ENCODE measurements at places on chromosomes 6 and 20.
A peak's percentile ranks its signal among the peaks of the same experiment; 100 is the strongest.

DNA sequence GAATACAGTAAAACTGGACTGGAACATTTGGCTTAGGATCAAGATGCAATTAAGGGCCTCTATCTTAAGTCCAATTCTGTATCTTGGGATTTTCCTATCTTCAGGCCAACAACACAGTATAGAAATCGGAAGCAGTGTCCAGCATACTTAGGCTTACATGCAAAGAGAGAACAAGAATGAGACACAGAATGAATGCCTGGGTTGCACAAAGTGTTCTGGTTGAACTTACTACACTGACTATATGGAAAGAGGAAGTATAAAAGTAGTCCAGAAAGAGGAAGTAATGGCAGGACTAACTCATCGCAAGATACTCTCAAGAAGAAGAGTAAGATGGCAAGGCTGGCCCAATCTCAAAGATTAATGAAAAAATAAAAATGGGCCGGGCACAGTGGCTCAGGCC, 87.6 kb downstream of the BTBD9 start:
- no peak for DNase-seq

DNA sequence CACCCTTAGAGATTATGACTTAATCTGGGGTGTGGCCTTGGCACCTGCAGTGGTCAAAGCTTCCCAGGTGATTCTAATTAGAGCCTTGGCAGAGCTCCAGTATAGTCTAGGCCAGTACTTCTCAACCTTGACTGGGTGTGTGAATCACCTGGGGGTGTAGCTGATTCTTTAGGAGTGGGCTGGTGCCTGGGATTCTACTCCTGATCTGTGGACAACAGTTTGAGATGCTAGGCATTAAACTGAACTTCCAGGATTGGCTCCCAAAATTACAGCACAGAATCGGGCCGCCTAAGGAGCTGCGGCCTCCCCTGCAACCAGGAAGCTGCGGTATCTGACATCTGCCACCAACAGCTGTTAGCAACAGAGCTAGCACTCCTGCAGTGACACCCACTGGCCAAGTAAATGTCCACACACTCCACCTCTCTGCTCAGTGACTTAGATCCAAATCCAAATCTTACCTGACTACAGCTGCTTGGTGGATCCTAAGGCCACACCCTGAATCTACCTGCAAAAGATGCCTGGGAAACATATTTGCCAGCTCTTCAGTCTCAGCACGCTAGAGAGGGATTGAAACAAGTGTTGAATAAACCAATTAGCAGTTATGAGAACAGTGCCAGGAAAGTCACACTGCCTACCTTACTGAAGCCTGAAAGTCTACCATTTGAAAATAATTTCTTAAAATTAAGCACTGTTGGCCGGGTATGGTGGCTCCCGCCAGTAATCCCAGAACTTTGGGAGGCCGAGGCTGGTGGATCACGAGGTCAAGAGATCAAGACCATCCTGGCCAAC, 126.7 kb downstream of the UNC5CL start:
- peak; percentile 19 for DNase-seq

DNA sequence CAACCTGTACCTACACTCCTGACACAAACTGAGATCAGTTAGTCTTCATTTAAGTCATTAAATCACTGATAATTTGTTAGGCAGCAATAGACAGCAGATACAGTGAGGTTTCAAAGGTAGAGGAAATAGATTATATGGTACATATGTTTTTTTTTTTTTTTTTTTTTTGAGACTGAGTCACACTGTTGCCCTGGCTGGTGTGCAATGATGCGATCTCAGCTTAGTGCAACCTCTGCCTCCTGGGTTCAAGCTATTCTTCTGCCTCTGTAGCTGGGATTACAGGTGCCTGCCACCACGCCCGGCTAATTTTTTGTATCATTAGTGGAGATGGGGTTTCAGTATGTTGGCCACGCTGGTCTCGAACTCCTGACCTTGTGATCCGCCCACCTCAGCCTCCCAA, 38.2 kb upstream of the KIF13A start:
- no peak for DNase-seq

DNA sequence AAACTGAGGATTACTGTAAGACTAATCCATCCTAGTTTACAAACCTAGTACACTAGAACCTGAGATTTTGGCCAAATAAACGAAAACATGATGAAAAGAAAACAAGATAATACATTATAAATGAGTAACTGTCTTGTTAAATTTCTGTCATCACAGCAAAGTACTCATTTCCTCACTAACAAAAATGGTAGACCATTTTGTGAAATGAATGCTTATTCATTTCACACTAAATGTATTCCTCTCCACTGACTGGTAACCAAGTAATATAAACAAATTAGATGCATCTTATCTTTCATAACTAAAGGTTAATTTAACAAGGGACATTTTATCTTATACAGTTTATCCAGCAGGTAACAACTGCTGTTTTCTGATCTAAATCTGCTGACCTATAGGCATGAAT, 143.7 kb downstream of the REV3L start:
- DNase-seq, result no peak

- DNase-seq, result no peak
Measured at GRCh38 chr6:162014069-162014811, 713.3 kb downstream of the PRKN start.

- peak; percentile 60 for DNase-seq
Measured at GRCh38 chr6:106066989-106067388, 19.1 kb upstream of the PRDM1 start.

DNA sequence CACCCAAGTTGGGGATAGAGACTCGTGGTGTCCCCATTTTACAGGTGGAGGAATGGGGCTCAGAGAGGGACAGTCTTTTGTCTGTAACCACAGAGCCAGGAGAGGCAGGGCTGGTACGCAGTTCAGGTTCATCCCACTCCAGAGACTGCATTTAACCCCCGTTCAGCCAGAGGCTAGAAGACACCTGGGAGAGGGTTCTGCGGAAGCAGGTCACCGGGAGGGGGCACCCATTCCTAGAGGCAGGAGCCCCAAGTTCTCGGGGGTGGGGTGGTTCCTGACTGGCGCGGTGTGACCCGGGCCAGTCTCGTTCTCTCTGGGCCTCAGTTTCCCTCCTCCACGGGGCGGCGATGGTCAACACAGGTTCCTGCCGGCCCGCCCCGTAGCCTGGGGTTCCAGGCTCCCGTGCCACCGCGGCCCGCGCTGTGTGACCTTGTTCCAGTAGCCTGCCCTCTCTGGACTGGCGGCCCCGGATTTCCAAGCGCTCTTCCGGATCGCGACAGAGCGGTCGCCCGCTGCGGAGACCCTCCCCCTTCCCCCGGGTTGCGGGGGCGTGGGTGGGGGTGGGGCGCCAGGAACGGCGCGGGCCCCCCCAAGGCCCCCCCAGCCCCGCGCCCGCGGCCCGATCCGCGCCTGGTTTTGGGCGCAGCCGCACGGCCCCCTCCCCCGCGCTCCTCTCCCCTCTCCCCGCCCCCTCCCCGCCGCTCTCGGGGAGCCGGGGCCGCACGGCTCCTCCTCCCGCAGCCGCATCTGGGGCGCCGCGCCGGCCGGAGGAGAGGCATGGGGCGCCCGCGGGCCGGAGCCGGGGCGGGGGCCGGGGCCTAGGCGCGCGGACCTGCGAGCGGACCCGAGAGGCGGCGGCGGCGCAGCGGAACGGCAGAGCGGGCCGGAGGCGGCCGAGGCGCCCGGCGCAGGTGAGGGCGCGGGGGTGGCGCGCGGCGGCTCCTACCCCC, at the start of gene DLGAP4:
Gene DLGAP4, plus strand, starts transcription at position 738 of the 950 bp plus-strand sequence. CDS start 125,379 bp downstream, outside the sequence.
- no peak for DNase-seq

All from iris pigment epithelial cell (primary cell).